HEK293T (cell line): ENCODE measurements at places on chromosomes 5 and 9.

- DNase-seq: no peak
Measured at GRCh38 chr5:174482607-174483024, 241.8 kb upstream of the MSX2 start.

DNA sequence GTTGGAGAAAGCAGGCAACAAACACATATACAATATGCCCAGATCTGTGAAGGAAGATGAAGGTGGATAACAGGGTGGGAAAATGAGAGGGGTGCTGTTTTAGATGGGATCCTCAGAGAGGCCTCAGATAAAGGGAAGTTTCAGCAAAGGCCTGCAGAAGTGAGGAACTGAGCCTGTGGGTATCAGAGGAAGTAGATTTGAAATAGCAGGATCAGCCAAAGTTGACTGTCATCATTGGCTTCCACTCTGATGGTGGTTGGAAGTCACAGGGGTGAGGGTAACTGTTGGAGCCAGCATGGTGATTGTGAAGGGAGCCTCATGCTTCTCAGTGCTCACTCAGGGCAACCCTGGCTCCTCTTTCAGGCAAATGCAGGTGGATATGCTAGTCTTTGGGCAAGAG, 607.2 kb upstream of the CLINT1 start:
- no peak for DNase-seq

DNA sequence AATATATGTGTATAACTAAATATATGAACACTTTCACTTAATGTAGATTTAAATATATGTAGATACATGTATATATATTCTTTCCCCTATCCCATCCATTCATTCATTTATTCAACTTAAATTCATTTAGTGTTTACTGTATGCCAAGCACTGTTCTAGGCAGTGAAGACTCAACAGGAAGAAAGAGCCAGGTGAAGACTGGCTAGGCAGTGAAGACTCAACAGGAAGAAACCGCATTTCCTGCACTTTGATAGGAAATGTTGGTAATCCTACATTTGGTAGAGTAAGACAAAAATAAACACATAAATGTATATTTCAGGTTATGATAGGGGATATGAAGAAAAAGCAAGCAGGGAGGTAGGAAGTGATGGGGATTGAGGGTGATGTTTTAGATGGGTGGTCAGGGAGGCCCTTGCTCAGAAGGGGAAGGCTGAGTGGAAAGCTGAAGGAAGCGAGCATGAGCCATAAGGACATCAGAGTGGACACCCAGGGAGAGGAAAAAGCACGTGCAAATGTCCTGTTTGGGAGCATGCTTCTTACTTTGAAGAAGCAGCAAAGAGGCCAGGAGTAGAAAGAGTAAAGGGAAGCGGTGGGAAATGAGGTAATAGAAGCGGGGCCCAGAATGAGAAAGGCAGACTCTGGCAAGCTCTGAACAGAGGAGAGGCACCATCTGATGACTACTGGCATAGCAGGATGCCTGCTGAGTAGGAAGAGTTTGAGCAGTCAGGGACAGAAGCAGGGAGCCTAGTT, 227.8 kb upstream of the MAP3K1 start:
- DNase-seq: no peak

- DNase-seq: no peak
Measured at GRCh38 chr5:112263469-112263868, 155.6 kb downstream of the EPB41L4A start.

DNA sequence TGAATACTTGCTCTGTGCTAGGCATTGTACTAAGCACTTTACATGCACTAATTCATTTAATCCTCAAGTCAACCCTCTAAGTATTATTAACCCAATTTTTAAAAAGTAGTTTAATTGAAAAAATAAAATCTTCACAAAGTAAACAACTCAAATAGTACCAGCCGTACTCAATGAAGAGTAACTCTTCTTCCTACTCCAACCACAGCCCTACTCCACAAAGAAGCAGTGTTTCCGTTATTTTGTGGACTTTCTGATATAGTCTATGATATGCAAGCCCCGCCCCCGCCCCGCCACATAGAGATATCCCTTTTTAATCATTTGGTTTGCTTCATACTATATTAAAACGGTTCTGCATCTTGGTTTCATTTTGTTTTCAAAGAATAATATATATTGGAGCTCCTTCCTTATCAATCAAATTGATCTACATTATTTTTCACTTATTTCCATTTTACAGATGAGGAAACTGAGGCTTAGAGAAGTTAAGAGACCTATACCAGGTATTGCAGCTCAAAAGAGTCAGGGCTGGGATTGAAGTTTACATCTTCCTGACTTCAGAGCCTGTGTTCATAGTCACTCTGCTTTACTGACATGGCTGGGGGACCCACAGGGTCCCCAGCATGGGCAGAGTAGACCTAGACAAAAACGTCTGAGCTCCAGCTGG, 78.6 kb downstream of the PCDH1 start:
- DNase-seq: no peak

DNA sequence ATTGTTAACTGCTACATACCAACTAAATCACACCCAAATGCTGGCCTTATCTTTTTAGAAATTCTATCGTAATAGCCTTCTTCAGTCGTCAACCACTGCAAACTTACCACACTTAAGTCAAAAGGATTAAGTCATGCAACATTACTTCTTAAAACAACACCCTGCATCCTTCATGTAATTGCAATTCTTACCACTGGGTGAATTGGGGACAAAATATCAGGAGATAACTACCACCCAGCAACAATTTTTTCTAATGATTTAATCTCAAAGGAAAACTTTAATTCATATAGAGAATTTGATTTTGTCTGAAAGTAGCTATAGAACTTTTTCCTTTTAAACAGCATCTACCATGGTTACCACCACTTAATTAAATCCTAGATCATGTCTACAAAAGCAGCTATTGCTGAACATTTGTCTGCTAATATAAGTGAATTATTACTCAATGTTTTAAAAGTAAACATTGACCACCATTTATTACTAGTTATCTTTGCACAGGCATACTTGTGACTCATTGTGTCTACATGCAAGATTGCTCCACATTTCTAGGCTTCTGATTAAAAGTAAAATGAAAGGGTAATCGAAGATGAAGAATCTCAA, 10.5 kb downstream of the MLLT3 start:
- DNase-seq: peak; percentile 41

GRCh38 chr5:9621379-9621903, 8.7 kb downstream of the TAS2R1 start:
- DNase-seq: no peak

DNA sequence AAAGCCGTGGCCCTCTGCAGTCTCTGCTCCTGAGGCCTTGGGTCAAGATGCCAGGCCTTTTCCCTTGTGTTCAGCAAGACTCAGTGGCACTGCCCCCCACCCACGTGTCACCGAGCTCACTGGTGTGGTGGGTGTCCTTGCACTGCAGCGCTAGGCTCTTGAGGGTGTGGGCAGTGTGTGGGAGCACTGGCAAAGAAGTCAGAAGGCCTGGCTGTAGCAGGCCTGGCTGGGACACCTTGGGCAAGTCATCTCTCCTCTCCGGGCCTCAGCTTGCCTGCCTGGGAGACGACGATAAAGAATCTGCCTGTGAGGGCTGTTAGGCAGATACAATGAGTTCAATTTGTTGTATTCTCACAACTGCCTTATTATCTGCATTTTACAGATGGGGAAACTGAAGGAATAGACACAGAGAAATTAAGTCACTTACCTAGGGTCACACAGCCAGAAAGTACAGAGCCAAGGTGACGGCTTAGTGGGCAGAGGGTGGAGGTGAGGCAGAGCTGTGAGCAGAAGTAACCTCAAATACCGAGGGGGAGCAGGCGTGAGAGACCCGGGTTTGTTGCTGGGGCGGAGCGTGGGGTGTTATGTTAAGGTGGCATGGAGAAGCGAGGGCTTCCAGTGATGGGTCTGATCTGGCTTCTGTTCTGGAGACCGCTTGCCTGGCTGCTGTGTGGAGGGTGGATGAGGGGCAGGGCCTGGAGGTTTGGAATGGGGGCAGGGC, 1.4 kb downstream of the TSPAN17 start:
- no peak for DNase-seq

GRCh38 chr5:102453716-102454115, 45.1 kb downstream of the SLCO6A1 start:
- no peak for DNase-seq

- DNase-seq: no peak
Measured at GRCh38 chr9:22413884-22414283, 32.7 kb upstream of the DMRTA1 start.

DNA sequence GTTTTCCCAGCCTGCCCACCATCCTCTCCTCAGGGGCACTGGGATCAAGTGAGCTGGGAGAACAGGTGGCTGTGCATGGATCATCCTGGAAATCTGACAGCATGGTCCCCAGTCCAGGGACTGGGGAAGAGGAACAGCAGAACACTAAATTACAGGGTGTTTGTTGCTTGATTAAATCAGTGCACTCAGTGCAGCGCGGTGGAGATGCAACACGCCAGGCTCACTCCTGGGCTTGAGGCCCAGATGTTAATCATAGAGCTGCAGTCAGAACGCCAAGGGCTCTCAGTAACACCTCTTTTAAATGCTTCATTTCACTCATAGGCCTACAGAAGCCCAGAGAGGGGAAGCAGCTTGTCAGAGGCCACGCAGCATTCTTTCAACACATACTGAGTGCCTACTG, 14.2 kb upstream of the LARP1 start:
- DNase-seq: no peak

DNA sequence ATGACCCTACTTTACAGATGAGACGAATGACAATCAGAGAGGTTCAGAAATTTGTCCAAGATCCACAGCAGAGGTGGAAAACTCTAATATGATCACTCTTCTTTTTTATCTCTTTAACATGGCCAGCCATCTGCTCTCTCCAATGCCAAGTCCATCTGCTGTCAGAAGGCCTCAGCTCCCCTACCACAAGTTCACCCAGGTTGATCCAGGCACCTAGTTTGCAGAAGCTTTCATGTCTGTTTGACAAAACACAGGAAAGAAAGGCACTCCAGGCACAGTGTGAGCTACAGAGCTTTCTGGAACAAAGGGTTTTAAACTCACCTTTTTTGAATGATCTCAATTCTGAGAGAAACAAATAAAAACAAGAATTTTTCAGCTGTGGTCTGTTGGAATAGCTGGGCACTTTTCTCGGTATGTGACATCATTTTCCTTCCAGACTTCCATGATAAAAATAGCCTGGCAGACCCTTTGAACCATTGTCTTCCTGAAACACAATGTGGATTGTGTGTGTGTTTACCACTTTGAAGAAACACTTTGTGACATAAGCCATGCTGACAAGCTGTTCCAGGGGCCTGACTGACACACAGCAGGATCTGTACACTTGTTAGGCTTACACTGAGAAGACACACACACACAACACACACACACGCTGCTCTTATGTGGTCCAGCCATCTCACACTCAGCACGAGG, 214.3 kb downstream of the AGTPBP1 start:
- DNase-seq: no peak

- no peak for DNase-seq
Measured at GRCh38 chr5:87686975-87687374, 274.2 kb upstream of the CCNH start.

DNA sequence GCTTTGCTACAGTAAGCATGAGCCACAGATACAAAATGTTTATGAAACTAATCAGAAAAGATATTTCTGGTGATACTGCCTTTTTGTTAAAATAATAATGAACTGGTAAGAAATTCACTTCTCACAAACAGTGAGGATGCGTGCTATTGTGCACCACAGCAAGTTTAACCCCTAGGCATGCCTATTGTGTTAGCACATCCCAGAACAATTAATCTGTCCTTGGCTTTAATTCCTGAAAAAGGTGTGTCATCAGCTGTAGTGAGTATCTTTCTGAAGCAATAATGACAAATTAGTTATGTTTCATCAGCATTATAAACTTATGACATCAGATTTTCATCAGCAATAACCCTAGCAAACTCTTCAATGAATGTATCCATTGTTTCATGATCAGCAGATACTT, 1307.2 kb downstream of the EFNA5 start:
- no peak for DNase-seq

DNA sequence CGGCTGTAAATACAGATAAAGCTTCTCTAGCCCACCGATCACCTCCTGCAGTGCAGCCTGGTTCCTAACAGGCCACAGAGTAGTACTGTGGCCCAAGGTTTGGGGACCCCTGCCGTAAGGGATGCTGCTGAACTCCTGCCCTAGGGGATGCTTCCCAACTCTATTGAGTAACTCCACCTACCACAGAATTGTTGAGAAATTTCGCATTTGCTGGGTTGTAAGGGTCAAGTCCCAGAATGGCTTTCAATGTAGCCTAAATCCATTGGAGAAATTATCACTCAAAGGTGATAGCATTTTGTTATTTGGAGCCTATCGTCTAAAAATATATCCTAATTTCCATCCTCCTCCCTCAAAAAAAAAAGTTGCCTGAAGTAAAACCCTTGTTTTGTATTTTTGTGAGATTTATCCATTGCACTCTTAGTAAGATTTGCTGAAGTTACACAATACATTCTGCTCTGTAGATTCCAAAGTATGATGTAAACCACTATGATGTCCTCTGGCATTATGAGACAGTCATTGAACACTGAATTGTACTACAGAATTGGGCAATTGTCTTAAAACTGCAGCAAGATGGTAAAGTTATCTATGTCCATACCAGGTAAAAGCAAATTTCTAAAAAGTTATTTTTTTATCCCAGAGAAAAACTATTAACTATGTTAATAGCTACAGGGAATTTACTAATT, 14.0 kb downstream of the ACTBL2 start:
- no peak for DNase-seq

DNA sequence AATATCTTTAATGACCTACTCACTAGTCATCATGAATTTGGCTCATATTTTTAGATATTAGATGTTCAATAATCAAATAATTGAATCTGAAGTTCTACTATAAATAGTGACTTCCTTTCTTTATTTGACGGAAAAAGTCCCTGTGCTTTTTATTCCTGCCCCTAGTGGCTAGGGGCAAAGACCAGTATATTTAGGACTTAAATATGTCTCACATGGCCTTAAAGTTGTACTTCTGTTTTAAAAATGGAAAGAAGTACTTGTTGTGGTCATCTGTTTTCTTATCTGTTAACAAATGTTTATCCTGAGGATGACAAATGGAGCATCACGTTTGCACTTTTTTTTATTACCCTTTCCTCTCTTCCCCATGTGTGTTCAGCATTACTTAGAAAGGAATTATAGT, 89.2 kb upstream of the GRHPR start:
- no peak for DNase-seq

GRCh38 chr5:86439593-86440110, 178.1 kb upstream of the COX7C start:
- DNase-seq: no peak

- no peak for DNase-seq
Measured at GRCh38 chr9:136303825-136304416, at the start of gene CCDC187. TSS of gene CCDC187 (minus strand) at chr9:136304094. CDS start at chr9:136303830, 264 bp downstream.
